Left renal pelvis (tissue), 4 donors: ENCODE measurements at places on chromosomes 3 and 15. TPM values are rescaled to one million over a fixed set of nuclear protein-coding genes. Genes with fewer than 3 reads are reported as not detected.
A peak's percentile ranks its signal among the peaks of the same experiment; 100 is the strongest.

GRCh38 chr3:121817753-121818152 lies 17.1 kb downstream of the IQCB1 start:
- DNase-seq: no peak

- no peak for DNase-seq
These were observed 400.0 kb downstream of the ROBO1 start for GRCh38 chr3:79367803-79368202.

Gene POLQ
- 5.9 TPM for polyA plus RNA-seq

DNA sequence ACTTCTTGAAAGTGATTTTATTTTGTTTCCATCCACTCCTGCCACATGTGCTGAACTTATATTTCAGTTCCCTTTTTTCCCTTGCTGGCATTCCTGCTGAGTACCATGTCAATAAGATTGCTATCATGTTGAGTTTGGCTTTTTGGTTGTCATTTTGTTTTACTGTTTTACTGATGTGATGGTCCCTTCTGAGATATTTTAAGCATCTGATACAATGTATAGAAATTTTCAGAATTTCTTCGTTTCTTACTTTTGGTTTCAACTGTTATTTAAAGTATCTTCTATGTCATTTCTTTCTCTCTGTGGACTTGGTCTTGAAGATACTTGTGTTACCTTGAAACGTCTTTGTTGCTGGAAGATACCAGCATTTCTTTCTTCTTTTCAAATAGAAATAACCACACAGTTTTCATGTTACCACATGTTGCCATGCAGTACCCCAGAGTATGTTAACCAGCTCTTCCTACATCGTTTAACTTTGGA lies 14.1 kb downstream of the SIDT1 start:
- no peak for DNase-seq

- no peak for DNase-seq
These were observed 1.8 kb downstream of the PIK3CA start for GRCh38 chr3:179149951-179150350.

GRCh38 chr15:23038726-23039142 lies 635 bp downstream of the TUBGCP5 start:
- DNase-seq: peak; percentile 17

Gene CPNE9
- 0.17 TPM for polyA plus RNA-seq

GRCh38 chr3:74500257-74500656 lies 114.2 kb downstream of the CNTN3 start:
- DNase-seq: no peak

GRCh38 chr3:78919021-78919755 lies 848.6 kb downstream of the ROBO1 start:
- no peak for DNase-seq

DNA sequence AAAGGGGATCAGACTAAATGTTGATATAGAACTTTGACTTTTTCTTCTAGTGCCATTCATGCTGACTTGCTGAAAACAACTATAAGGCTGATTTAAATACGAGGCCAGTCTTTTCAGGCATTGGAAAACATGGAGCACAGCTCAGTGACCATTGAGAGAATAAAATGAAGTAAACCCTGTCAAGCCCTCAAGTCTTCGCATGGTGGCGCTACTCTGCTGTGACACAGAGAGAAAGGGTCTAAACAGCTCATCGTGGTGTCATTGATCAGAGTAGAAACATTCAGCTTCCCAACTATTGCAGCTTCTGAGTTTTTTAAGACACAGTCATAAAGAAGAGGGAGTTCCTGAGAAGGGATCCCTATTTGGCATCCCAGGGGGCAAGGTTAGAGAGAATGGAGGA lies 716.2 kb downstream of the DIPK2A start:
- DNase-seq: no peak

GRCh38 chr3:82081351-82081750 lies 319.9 kb upstream of the GBE1 start:
- no peak for DNase-seq

GRCh38 chr3:158352551-158352950 lies 218.4 kb upstream of the MLF1 start:
- DNase-seq: no peak

Gene ZCWPW2
- 2.6 TPM for polyA plus RNA-seq

- DNase-seq: no peak
These were observed 66.5 kb upstream of the CMTM7 start for GRCh38 chr3:32325201-32325600.

GRCh38 chr15:96177279-96177678 lies 153.2 kb upstream of the NR2F2 start:
- DNase-seq: no peak

GRCh38 chr3:5191555-5192304 lies 4.2 kb downstream of the EDEM1 start:
- no peak for DNase-seq

Gene DCBLD2
- 55.5 TPM for polyA plus RNA-seq

- DNase-seq: no peak
These were observed 159.4 kb upstream of the CHRM5 start for GRCh38 chr15:33808720-33809457.

- DNase-seq: no peak
These were observed 39.5 kb downstream of the TCF12 start for GRCh38 chr15:56957812-56958406.

Gene ZNF662
- polyA plus RNA-seq: 29.1 TPM

Gene SCAANT1
- not detected for polyA plus RNA-seq

DNA sequence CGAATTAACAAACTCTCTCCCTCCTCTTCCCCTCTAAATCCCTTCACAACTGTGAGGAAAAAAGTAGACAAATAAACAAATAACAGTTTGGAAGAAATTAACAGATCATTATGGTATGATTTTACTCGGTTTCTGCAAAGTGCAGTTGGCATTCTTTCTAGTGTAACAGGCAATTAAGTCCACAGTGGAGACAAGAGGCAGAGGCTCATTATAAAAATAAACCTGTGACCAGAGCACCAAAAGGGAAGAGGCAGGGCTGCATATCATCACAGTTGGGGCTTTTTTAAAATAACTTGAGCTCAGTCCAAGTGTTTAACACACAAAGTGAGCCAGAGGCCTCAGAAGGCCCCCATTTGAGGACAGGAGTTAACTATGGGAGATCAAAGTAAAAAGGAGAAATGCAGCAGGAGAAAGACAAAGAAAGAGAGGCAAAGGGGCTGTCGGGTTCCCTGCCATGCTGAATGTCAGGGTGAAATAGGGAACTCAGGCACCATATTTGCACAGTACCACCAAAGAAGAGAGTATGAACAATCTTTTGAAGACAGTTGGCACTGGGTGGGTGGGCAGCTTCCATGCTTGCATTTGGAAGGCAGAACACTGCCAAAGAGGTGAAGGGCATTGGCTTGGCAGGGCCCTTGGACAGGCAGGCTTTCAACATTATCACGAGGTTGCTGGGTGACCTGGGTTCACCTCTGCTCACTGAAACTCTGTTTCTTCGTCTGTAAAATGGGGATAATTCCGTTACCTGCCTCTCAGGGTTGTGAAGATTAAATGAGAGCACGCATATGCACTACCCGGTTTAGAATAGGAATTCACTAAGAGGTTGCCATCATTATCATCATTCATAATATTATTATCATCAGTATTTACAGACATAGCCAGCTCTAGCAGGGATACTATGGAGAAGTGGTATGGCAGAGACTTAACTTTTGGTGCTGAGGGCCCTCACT lies 134.5 kb downstream of the MEX3B start:
- DNase-seq: no peak

- no peak for DNase-seq
These were observed 25.5 kb upstream of the HACD2 start for GRCh38 chr3:123610331-123610730.

GRCh38 chr3:134772591-134772990 lies 22.5 kb upstream of the EPHB1 start:
- DNase-seq: no peak
